ENCODE measurements at places on chromosomes 5 and 9.

- DNase-seq, result no peak
Observed at GRCh38 chr5:80920333-80920732, 39.8 kb upstream of the RASGRF2 start.

- no peak for DNase-seq
Observed at GRCh38 chr9:134225186-134225585, 60.8 kb upstream of the RNU6ATAC start.

GRCh38 chr5:150140830-150141229 lies 14.8 kb downstream of the PDGFRB start:
- no peak for DNase-seq

- DNase-seq, result no peak
Observed at GRCh38 chr9:85876628-85877027, 64.3 kb upstream of the NAA35 start.

- DNase-seq, result no peak
Observed at GRCh38 chr9:84593352-84593751, 76.2 kb upstream of the NTRK2 start.

- DNase-seq, result no peak
Observed at GRCh38 chr9:118121361-118121760, 417.2 kb downstream of the TLR4 start.
